ENCODE measurements at places on chromosomes 6 and 20.

DNA sequence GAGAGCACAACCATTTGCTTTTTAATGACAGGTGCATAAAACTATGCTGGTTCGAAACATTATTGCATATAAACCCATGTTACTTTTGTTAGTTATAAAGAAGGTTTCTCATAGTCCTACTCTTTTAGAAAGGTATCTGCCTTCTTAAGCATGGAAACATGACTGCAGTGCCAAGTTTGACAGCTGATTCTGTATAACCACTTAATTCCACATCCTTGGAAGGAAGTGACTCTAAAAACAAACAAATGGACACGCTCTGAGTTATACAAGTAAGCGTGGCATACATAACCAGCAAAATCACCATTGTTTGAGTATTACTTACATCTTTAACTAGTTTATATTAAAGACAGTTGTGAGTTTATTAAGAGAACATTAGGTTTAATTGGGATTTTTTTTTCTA lies 125.0 kb upstream of the HDGFL1 start:
- no peak for DNase-seq

- no peak for DNase-seq
Observed at GRCh38 chr6:128754658-128755256, 128.2 kb upstream of the LAMA2 start.

- DNase-seq: peak; percentile 85
Observed at GRCh38 chr20:57594092-57594951, 25.9 kb downstream of the ZBP1 start.

DNA sequence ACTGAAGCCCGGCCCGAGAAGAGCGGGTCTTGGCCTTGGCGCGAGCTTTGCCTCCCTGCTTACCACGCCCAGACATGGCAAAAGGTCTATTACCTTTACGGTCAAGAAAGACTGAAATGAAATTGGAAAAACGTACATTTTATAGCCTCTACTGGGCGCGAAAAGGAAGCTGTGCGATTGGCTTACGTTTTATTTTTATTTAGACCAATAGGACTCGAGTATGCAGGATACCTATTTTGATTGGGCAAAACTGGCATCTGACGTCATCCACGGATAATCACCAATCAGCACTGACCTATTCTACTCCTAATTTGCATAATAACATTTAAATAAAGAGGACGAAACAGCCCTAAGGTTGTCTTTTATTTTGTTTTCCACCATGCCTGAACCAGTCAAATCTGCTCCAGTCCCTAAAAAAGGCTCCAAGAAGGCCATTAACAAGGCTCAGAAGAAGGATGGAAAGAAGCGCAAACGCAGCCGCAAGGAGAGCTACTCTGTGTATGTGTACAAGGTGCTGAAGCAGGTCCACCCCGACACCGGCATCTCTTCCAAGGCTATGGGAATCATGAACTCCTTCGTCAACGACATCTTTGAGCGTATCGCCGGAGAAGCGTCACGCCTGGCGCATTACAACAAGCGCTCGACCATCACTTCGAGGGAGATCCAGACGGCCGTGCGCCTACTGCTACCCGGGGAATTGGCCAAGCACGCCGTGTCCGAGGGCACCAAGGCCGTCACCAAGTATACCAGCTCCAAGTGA lies 97.4 kb downstream of the OR2B2 start:
- peak; percentile 23 for DNase-seq

DNA sequence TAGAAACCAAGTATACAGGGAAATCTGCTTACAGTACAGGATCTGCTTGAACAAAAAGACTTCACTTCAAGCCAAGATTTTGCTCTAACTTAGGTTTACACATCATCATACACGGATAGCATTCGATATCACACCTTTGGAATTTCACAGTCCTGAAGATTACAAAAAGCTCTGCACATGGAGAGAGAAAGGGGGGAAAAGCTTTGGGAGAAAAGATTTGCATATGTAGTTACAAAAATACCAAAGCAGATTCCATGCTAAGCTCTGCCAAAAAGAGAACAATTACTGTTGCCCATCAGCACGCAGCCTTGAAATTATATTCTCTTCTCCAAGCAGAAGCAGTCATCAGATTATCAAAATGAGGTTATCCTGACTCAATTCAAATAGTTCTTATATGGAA lies 62.0 kb downstream of the HIVEP2 start:
- no peak for DNase-seq

GRCh38 chr20:63775096-63775978 lies 35.8 kb downstream of the SLC2A4RG start:
- no peak for DNase-seq

DNA sequence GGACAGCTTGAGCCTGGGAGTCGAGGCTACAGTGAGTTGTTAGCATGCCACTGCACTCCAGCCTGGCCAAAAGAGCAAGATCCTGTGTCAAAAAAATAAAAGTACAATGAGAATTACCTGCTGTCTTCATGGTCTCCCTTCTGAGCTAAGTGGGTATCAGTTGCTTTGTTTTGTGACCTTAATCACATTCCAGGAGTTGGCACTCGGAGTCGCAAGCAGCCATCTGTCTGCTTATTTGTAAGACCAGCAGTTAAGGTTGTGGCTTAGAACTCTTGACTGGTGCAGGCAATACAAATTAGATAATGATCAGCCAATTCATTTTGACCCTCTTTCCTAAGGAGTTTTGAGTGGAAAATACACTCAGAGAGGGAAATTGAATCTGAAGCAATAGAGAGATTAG lies 114.0 kb downstream of the MYO6 start:
- DNase-seq: no peak

GRCh38 chr6:311679-312220 lies 19.5 kb downstream of the DUSP22 start:
- no peak for DNase-seq

DNA sequence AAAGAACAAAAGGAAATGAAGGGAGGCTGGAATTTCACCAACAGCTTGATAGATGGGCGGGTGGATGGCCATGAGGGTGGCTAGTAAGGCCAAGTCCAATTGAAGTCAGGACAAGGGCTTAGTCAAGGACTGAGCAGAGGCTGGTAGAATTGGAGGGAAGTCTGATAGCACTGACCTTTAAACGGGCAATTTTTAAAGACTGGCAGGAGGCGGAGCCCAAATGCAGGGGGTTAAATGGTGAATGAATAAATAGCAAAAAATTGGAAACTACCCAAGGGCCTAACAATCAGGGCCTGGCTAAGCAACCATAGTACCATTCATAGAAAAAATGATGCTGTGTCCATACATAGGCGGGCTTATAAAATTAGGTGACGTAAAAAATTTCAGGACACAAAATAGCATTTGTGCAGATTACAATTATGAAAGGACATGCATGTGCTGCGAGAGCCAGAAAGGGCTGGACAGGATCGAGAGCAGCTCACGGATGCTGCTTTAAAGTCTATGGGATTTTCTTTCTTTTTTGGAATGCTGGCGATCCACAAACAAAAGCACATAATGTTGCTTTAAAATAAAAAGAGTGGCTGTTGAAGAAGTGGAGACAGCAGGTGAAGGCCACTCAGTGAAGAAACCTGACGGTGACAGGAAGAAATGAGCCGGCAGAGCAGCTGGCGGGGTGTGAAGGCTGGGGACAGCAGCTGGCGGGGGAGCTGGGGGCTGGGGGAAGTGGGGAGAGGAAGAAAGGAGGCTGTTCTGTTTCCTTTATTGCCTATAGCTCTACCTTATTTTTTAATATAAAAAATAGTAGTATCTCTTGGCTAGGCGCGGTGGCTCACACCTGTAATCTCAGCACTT lies 42.8 kb upstream of the TAF8 start:
- no peak for DNase-seq

- DNase-seq: no peak
Observed at GRCh38 chr6:149079911-149080491, 237.5 kb upstream of the TAB2 start.

- no peak for DNase-seq
Observed at GRCh38 chr6:117555262-117555849, 47.0 kb downstream of the GOPC start.

DNA sequence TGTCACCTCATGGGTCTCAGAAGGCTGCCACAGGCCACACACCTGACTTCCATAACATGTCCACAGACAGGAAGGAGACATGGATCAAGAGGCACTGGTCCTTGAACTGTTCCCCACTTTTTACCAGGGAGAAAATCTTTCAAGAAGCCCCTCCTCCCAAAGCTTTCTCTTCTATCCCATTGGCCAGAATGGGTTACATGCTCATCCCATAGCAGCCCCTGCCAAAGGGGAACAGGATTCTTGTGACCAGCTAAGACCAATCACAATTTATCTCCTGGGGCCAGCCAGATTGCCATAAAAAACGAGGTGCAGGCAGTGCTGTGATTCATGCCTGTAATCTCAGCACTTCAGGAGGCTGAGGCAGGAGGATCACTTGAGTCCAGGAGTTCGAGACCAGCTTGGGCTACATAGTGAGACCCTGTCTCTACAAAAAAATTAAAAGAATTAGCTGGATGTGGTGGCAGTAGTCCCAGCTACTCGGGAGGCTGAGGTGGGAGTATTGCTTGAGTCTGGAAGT lies 59.4 kb downstream of the TMEM242 start:
- no peak for DNase-seq

GRCh38 chr20:21496452-21496851 lies 17.4 kb downstream of the NKX2-2 start:
- DNase-seq: no peak

DNA sequence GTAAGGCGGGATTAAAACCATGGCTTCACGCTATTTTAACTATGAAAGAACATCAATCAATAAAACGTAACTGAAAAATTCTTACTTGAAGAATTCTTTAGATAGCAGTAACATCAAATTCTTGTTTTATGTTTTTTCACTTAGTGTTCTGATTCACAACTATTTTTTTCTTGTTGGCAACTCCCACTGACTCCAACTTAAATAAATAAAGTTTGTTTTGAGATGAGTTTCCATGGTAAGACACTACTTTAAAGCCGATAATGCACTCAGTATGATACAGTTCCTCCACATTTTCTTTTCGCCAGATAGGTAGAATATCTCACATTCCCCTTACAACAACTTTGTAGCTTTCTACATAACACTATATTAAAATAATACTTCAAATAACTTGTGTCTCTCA lies 33.1 kb upstream of the CNKSR3 start:
- no peak for DNase-seq

- no peak for DNase-seq
Observed at GRCh38 chr6:153781306-153781705, 257.7 kb upstream of the OPRM1 start.

- DNase-seq: no peak
Observed at GRCh38 chr6:143691155-143691554, 13.4 kb downstream of the PHACTR2 start.

DNA sequence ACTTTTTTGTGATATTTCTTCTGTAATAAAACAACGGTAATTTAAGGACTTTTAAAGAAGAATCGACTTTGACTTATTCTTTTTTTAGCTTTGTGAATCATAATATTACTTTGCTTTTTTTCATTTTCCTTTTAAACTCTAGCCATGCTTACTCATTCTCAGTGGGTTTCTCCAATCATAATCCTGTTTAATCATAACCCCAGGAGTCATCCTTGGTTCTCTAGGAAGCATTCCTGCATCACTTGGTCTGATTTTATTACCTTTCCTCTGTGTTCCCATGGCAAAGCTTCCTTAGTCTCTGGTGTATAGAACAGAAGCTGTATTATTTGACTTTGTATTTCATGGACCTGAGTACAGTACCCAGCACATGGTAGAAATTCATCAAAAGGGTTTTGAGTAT lies 223.5 kb downstream of the CDKAL1 start:
- DNase-seq: no peak

- no peak for DNase-seq
Observed at GRCh38 chr6:168938546-168938945, 315.1 kb downstream of the THBS2 start.

DNA sequence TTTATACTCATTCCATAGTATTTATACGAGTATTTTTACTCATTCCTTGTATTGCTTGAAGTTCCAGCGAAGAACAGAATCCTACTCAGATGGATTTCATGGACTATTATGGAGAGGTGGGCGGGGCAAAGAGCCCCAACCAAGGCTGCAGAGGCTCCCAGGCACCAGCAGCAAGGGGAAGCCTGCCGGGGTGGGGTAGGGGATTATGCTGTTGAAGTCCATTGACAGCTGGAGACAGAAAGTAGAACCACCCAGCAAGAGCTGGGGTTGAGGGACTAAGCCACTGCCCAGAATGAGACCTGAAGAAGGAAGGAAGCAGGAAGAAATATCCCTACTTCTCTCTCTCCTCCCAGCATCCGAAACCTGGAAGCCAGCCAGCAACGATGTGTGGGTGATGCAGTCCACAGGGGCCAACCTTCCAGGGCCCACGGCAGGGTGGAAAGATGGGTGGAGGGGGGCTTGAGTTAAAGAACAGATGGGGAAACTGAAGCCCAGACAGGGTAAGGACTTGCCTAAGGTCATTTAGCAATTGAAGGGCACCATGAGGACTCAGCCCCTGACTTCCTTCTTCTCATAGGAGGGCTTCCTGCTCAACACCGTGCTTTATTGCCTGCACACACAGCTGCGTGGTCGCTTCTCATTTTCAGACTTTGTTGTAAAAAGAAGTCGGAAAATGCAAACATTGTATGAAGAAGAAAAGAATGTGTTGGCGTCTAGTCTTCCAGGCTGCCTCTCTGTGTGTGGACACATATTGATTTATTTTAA lies 18.3 kb upstream of the GTSF1L start:
- DNase-seq: no peak

DNA sequence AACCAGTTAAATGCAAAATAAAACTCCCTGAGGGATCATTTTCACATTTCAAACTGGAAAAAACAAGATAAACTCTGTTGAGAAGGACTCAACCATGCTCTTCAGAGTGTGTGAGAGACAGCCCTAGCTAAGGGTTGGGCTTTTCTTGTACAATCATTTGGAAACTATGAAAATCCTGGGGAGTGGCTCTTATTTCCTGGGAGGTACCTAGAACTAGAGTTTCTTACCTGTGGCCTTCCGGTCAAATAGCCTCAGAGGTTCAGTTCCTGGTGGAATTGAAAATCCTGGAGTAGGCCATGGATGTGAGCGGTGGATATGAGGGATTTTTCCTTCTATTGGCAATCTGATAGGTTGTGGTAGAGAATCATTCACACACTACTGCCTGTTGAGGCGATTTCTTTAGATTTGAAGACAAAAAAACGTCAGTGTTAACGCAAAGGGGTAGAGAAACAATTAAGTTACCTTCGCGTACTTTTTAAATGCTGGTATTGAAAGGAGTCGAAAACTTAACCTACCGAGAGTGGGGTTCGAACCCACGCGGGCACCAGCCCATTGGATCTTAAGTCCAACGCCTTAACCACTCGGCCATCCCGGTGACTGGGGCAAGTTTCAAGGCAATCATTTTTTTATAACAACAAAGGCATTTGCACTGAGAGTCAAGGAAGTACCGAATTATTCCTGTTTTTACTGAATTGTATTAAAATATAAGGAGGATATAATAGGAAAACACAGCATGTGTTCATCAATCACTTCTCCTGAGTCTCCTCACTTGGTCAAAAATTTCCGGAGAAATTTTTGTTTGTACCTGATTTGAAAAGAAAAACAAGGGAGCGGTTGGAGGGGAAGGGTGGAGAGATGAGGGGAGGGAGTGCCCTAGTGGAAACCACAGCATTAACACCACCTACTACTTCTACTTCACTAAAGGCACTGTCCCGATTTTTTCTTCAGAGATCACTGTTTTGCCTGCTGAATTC lies 191.3 kb downstream of the OR2B2 start:
- no peak for DNase-seq

GRCh38 chr6:24743944-24744335 lies 25.0 kb upstream of the C6orf62 start:
- no peak for DNase-seq

- DNase-seq: no peak
Observed at GRCh38 chr20:63963348-63963741, 6.4 kb downstream of the ZNF512B start.
